T-helper 2 cell treated with Interferon-gamma antibody and Interleukin-4, amounts not matched to agents 5 μg/mL and 100 μg/mL, for 36 hours (primary cell): ENCODE measurements at places on chromosomes 5 and 9.

- no peak for DNase-seq
These were observed 18.9 kb downstream of the TRIP13 start for GRCh38 chr5:911601-912000.

DNA sequence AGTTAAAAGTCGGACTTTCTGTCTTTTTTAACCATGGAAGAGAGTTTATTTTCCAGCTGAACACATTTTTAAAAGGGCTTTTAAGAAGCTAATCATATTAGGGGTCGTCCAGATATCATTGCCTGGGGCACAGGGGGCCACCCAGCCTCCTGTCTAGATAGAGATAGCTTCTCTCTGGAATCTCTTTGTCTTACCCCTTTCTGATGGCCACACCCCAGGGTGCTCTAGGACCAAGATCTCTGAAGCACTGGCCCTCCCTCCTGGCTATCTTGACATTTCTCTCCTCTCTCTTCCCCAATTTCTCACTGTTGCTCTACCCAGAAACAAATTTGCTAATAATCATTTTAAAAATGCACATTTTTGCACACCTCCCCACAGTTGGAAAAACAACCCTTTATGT lies 204.4 kb downstream of the NXNL2 start:
- DNase-seq, result no peak

DNA sequence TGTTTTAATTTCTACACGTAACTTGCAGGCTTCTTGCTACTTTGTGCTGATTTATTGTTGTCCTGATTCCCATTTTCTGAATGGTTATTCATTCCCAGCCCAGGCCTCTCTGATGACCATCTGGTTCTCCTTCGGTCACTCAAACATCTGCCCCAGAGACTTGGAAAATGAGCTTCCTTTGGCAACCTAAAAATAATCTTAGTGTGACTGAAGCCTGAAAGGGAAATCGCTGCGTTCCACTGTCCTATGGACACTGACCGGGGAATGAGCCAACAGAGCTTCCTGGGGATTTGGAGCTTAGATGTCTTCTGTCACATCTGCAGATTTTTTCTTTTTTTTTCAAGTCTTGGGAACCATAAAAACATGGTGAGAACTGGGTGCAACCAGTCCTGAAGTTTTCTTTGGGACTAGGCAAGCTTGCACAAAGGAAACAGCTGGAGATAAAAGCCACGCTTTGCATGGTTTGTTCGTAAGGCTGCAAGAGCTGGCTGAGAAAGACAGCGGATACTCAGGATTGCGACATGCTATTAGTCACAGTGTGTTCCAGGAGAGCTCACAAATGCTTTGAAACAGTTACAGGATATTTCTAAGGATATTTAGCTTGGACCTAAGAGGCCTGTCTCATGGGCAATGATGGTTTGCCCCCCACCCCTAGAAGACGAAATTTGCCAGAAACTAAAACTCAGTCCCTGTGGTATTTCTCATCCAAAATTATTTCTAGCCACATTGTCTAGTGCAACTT lies 146.2 kb downstream of the GOLPH3 start:
- no peak for DNase-seq

GRCh38 chr5:175328176-175328575 lies 115.8 kb downstream of the DRD1 start:
- DNase-seq, result no peak

- no peak for DNase-seq
These were observed 3.2 kb upstream of the TLE4 start for GRCh38 chr9:79568337-79569101.

DNA sequence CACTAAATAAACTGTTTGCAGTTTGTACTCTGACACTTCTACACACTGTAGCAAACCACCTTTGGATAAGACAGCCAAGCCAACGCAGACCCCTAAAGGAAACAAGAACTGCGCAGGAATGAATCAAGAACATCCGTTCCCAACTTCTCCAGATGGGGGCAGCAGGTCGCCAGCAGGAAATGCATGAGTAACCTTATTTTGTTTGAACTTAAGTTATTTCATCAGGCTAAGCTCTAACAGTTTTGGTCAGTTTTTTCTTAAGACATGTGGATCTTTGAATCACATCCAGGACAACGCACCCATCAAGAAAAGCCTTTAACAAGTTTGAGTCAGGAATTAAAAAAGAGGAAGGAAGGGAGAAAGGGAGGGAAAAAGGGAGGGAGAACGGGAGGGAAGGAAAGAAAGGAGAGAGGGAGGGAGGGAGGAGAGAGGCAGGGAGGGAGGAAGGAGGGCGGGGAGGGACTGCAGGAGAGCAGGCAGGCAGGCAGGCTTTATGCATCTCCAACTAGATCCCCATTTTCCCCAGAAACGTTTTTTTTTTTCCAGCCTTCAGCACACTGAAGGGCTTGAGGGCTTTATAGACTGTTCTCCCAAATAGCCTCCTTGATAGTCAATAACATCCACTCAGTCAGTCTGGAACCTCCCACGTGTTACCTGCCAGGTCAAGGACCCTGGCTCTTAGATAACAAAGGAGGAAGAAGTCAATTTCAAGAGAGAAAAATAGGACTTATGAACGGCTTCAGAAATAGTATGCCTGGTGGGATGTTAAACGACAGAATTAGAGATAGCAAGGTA lies 22.2 kb downstream of the BHMT start:
- peak; percentile 47 for DNase-seq

DNA sequence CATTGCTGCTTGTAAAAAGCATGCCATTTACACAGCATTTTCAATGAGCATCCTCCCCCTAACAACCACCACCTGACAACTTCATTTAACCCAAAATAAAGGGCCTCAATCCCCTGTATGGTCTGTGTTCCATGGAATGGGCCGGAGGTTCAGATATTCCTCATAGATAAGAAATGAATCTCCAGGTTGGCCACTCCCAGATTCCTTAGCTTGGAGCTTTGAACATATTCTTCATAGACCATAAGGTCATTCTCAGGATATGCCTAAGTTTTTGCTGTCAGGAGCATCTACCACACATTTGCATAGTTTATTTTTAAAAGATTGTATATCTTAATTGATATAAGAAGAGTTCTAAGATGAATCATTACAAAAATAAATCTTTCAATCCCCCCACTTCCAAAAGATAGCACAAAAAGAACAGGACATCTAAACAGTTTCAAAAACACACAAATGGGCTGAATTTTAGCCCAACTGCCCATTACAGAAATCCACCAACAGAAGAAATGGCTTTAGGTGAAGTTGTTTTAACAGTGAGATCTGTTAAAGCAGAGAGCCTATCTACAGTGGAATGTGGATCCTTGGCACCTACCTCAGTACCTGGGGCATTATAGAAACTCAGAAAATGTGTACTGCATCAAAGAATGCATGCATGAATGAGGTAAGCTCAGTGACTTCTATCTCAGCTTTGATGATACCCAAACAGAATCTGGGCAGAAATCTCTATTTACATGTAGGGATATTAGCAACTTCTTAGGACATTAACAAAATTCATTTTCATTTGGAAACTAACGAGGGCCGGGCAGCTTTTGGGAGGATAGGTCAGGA lies 179.8 kb downstream of the SEC61B start:
- no peak for DNase-seq

- peak; percentile 7 for DNase-seq
These were observed 21.7 kb upstream of the FAT2 start for GRCh38 chr5:151612689-151613427.

GRCh38 chr5:59380350-59380951 lies 513.1 kb downstream of the PDE4D start:
- DNase-seq, result peak; percentile 47

- no peak for DNase-seq
These were observed 48.0 kb downstream of the MED27 start for GRCh38 chr9:132031467-132032237.

- DNase-seq, result no peak
These were observed 6.3 kb upstream of the HAPLN1 start for GRCh38 chr5:83726912-83727311.

GRCh38 chr5:142810081-142810480 lies 39.9 kb downstream of the ARHGAP26 start:
- no peak for DNase-seq

DNA sequence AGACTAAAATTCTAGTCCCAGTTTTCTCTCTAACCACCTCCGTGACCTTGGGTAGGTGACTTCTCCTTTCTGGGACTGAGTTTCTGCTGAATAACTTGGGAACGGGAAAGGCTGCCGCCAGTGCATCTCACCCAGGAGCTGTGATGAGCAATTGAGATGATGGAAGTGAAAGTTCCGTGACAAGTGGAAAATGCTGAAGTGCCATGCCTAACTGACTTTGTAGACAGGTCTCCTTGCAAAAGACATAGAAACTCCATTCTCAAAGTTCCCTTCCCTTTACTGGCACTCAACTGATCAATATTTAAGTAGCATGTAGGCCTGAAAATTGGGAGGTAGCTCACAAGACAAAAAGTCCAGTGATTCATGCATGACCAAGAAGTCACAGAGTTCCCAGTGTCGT lies 6.3 kb upstream of the ADAM19 start:
- DNase-seq, result peak; percentile 37

DNA sequence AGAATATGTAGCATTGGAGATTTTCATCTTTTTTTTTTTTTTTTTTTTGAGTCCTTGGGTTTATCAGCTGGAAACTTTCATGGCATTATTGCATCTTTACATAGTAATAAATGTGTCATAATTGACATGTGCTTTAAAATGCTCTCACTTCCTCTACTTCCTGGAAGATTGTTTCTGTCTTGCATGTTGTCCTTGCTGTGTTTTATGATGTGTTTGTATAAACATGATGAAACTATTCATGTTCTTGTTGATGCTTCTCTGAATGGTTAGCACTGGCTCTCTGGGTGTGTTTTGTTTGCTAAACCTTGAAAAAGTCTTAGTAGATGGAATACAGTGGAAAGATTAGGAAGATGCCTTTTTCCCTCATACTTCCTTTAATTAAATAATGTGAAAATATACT lies 87.9 kb downstream of the IQGAP2 start:
- no peak for DNase-seq

GRCh38 chr9:129026442-129027223 lies 1.5 kb downstream of the SH3GLB2 start:
- DNase-seq, result no peak

DNA sequence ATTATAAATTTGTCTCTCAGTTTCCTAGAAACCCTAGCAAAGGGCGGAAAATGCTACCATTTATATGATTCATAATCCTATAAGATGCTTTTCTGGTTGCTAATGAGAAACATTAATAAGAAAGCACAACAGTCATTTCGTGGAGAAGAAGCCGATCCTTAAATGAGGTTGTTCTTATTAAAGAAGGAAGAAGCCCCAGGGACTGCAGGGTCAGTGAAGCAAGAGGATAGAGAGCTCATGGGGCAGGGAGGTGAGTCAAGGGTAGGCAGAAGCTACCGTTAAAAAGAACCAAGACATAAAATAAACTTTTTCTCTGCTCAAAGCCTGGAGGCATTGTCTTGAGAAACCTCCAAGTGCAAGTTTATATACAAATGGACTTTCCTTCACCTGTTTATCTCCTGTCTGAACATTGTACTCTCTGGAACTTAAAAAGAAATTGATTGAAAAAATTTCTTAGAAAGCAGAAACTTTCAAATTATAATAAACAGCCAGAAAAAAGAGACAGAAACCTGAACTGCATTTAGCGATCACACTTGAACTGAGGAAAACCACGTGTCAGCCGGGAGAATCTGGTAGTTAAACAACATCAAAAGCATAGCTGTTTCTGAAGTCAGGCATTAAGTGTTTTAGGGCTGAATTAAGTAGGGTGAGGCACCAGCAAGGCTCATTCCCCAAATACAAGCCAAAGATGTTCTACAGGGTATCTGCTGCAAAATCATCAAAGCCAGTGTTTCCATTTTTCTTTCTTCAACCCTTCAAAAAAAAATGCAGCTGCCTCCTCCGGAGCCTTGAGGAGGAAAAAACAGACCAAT lies 21.9 kb downstream of the HTR4 start:
- no peak for DNase-seq

- no peak for DNase-seq
These were observed 10.0 kb upstream of the ZNF131 start for GRCh38 chr5:43110606-43111170.

DNA sequence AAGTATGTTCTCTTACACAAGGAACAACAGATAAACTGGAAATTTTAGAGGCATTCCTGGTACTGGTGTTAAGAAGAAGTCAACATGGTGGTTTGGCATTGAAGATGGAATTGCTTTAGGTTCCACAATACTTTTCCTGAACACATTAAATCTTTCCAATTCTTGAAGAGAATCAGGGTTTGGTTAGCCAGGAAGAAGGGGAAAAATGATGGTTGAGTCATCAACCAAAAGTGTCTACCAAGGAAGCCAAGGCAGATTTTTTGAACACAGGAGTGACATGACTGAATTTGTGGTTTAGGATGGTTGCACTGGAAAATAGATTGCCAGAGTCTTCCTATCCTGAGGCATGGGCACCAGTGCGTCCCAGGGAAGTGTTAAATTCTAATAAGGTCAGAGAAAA lies 433.4 kb downstream of the TMEM38B start:
- DNase-seq, result no peak

DNA sequence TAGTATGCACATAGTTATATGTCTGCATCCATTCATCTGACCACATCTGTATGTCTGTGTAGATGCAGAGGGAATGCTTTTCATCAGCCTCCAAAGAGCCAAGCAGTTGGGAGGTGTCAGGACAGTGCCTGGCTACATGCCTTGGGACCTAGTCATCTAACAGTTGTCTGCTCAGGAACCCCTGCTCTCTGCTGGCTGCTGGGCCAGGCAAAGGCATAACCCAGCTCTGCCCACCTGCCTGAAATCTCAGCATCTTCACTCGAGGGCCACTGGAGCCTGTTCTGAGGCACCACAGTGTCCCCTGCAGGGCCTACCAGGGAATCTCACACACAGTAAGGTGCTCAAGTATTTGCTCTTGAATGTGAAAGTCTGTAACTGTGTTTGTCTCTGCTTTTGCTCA lies 3.7 kb downstream of the C9orf50 start:
- no peak for DNase-seq

- no peak for DNase-seq
These were observed 88.6 kb upstream of the PAPPA start for GRCh38 chr9:116064970-116065369.
